Dermis microvascular lymphatic vessel endothelial cell (primary cell): ENCODE measurements at places on chromosomes 6 and 20. TPM values are rescaled to one million over a fixed set of nuclear protein-coding genes. Genes with fewer than 3 reads are reported as not detected.

INSM1 gene
- total RNA-seq, result not detected in 2 replicates

ABT1 gene
- total RNA-seq, result 18.4 and 20.2 TPM in 2 replicates

PRSS35 gene
- not detected in 2 replicates for total RNA-seq

ESR1 gene
- total RNA-seq, result not detected in 2 replicates

DYNLT2 gene
- 0.51 and 0.76 TPM in 2 replicates for total RNA-seq

RAB44 gene
- total RNA-seq, result under 0.01 TPM in 2 replicates

MYLK2 gene
- 14.5 and 42.1 TPM in 2 replicates for total RNA-seq

ELOVL2 gene
- not detected in 2 replicates for total RNA-seq

TBC1D22B gene
- total RNA-seq, result 7.6 and 10.5 TPM in 2 replicates

ARMC2 gene
- total RNA-seq, result 0.51 and 0.64 TPM in 2 replicates

CDH4 gene
- under 0.01 and 0.13 TPM in 2 replicates for total RNA-seq

ALDH5A1 gene
- total RNA-seq, result 0.64 and 2.7 TPM in 2 replicates

TMC2 gene
- not detected in 2 replicates for total RNA-seq

ZSCAN23 gene
- under 0.01 and 0.26 TPM in 2 replicates for total RNA-seq
